ENCODE measurements at places on chromosomes 6 and 20. TPM values are rescaled to one million over a fixed set of nuclear protein-coding genes. Genes with fewer than 3 reads are reported as not detected.

Gene DCDC2
- not detected for total RNA-seq

Gene OPRL1
- 0.63 TPM for total RNA-seq

Gene BMP5
- not detected for total RNA-seq

Gene MRS2
- 26.3 TPM for total RNA-seq

Gene ZNF391
- total RNA-seq = 4.5 TPM

Gene RAB44
- not detected for total RNA-seq

Gene CDK5RAP1
- total RNA-seq = 35.4 TPM

Gene VGLL2
- not detected for total RNA-seq

Gene ZKSCAN4
- total RNA-seq = 3.5 TPM

Gene WFDC5
- total RNA-seq = not detected

Gene MAFB
- total RNA-seq = not detected

Gene TNNC2
- total RNA-seq = not detected

Gene ZCCHC3
- 18.0 TPM for total RNA-seq

Gene VSTM2L
- not detected for total RNA-seq

Gene LYRM2
- total RNA-seq = 23.7 TPM

Gene SPATS1
- total RNA-seq = not detected

Gene HLA-DRB5
- 4.9 TPM for total RNA-seq

Gene HMGCLL1
- total RNA-seq = not detected

Gene IPCEF1
- 24.3 TPM for total RNA-seq

Gene TMEM14B
- 92.1 TPM for total RNA-seq

Gene ERVFRD-1
- total RNA-seq = not detected

Gene WFDC12
- total RNA-seq = not detected

Gene PLEKHG1
- 4.8 TPM for total RNA-seq

Gene RAB5IF
- 74.5 TPM for total RNA-seq

Gene BPHL
- 9.5 TPM for total RNA-seq

Gene KCNQ5
- 14.6 TPM for total RNA-seq

Gene EPHA7
- not detected for total RNA-seq

Gene GSTA2
- not detected for total RNA-seq

Gene CTSZ
- total RNA-seq = 17.9 TPM

Gene ARID1B
- 38.9 TPM for total RNA-seq

Gene FILIP1
- 0.07 TPM for total RNA-seq

Gene SF3B5
- 210 TPM for total RNA-seq

Gene C20orf141
- not detected for total RNA-seq

Gene CAGE1
- 0.11 TPM for total RNA-seq

Gene LPA
- total RNA-seq = not detected

Data from activated CD8-positive, alpha-beta T cell treated with anti-CD3 and anti-CD28 coated beads for 36 hours (primary cell).